ENCODE measurements at places on chromosomes 7 and 10. TPM values are rescaled to one million over a fixed set of nuclear protein-coding genes. Genes with fewer than 3 reads are reported as not detected.

The CTTNBP2 gene
- total RNA-seq: 12.4 TPM

The PON3 gene
- total RNA-seq: 0.46 TPM

The TIMM23 gene
- total RNA-seq: 95.9 TPM

The SLC18A3 gene
- not detected for total RNA-seq

The CDH23 gene
- under 0.01 TPM for total RNA-seq

The ST8SIA6 gene
- total RNA-seq: 41.3 TPM

The CCDC3 gene
- not detected for total RNA-seq

The CAV2 gene
- 30.2 TPM for total RNA-seq

All from melanocyte of skin (primary cell).